ENCODE measurements at places on chromosomes 16 and 17.
A peak's percentile ranks its signal among the peaks of the same experiment; 100 is the strongest.

DNA sequence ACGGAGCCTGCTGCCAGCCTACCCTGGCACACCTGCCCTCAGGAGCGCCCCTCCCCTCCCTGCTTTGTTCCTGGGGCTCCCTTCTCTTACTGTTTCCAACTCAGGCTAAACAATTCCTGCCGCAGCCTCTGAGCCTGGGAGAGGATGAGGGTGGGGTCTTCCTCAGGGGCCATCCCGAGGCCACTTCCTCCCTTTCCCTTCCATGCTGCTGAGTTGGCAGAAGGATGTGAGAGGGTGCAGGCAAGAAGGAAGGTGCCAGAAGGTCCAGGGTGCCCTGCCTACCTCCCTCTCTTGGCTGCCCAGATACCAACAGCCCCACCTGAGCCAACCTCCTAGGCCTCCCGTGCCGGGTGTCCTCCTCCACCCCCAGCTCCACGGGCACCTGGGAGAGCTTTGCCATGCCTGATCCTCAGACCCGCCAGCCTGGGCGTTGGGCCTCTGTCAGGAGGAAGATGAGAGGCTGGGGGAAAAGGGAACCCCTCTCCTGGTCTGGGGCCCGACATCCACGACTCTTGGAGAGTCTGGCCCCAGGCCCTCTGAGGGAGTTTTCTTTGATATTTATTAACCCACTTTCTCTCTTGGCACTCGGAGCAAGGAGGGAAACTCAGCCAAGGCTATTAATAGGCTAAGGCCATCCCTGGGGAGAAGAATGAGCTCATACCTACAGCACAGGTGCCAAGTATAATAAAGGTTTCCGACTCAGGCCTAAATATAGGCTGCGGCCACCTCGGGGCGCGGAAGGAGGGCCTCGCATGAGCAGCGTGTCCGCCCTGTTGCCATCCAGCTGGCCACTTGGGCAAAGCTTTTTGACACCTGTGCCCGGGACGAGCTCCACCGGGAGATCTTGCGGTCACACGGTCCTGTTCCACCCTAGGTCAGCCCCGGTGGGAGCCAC, 232.0 kb downstream of the ENGASE start:
- no peak for DNase-seq

- DNase-seq, result no peak
Measured at GRCh38 chr16:87435372-87436224, 43.5 kb downstream of the MAP1LC3B start.

DNA sequence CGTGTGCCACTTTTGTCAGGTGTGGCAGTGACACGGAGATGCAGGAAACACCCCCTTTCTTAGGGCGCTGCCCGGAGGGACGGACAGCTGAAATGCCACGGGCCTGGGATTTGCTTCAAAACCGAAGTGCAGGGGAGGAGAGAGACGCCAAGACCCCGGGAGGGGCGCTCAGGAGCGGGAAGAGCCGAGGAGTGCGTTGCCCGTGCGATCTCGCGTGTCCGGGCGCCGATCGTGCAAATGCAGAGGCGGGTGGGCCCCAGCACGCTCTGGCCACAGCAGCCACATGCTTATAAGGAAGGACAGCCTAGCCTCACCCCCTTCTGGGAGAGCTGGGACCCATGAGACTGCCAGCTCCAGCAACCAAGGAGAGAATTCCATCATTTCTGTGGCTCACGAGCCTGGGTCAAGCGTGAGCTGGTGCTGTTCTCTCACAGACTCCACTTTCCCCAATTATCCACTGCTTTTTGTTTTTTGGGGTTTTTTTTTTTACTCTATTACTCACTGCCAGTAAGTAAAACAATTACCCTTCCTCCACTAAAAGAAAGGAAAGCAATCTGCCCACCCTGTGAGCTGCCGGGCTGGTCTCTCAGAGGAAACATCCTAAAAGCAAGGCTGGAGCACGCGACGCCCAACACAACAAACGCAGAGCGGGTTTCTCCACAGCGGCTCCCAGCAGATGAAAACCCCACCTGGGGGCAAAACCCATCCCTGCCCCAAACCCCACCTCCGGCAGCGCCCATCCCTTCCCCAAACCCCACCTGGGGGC, 27.2 kb upstream of the C16orf95 start:
- no peak for DNase-seq

- peak; percentile 85 for DNase-seq
Measured at GRCh38 chr16:66961065-66961744, at the start of gene CES3. Gene CES3 (plus strand): TSS chr16:66961266. CDS start chr16:66961308, 42 bp downstream.
